T-helper 1 cell (primary cell): ENCODE measurements at places on chromosomes 6 and 20.
A peak's percentile ranks its signal among the peaks of the same experiment; 100 is the strongest.

- no peak for DNase-seq
Measured at GRCh38 chr6:79571030-79571367, 33.8 kb upstream of the LCA5 start.

DNA sequence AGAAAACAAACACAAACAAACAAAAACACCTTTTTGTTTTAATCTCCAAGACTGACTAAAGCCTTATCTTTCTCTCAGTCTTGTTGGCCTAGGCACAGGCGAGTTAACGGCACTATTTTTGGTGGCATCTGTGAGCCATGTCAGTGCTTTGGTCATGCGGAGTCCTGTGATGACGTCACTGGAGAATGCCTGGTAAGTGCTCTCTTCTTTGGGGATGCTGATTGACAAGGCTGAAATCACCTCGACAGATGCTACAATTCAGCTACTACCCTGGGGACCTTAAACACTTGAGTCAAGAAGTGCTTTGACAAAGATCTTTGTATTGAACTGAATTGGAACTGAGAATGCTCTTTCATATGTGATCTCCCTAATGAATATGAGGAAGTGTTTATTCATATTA is 384.1 kb downstream of the LAMA2 start:
- no peak for DNase-seq

DNA sequence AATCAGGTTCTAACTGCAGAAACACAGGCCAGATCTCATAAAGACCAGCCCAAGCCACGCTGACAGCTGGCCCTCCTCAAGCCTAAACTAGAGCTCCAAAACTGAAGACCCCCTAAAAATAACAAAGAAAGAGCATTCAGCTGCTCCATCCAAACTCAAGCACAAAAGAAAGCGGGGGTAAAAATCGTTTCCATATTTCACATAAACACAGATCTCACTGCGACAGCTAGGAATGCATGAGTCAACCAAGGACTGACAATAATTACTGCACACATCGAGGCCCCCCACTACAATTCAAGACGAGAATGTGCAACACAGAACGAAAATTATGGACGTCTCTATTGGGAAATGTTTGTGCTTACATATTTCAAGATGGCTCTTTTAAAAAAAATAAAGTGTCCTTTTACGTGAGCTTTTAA is 31.1 kb downstream of the CNKSR3 start:
- DNase-seq, result no peak

GRCh38 chr6:123780021-123780420 is 23.6 kb upstream of the NKAIN2 start:
- no peak for DNase-seq

GRCh38 chr6:84808491-84809061 is 44.2 kb upstream of the TBX18 start:
- no peak for DNase-seq

DNA sequence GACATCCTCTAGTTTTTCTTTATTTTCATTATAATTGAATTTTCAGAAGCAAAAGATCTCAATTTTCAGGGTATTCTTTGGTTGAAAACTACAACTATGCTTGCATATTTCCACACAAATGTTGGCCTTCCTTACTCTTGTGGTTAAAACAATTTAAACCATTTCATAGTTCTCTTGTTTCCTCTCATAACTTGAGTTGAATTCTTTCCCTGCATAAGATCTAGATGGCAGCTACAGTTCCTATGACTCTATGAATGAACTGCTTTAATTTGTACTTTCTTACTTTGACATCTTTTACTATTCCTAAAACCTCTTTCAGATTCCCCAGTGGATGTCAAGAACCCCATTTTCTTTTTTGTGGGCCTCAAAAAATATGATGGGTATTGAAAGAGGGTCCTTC is 564.5 kb downstream of the NKAIN2 start:
- DNase-seq, result no peak

- no peak for DNase-seq
Measured at GRCh38 chr6:166162599-166163342, 4.9 kb downstream of the TBXT start.

DNA sequence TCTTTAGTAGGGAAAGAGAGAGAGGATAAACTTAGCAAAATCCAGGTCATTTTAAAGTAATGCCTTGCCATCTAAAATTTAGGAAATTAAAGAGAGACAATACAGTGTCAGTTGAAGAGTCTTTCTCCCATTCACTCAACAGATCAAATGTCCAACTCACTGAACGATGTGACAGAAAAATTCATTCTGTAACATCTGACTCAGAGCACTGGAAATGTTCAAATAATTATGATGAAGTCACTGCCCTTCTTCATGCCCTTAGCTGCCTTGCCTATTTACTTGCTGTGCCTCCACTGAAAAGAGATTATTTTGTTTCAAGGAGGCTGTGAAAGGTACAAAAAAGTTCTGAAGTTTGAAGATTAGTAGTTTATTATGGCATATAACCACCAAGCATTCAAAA is 434.8 kb downstream of the ADGRB3 start:
- DNase-seq, result no peak

DNA sequence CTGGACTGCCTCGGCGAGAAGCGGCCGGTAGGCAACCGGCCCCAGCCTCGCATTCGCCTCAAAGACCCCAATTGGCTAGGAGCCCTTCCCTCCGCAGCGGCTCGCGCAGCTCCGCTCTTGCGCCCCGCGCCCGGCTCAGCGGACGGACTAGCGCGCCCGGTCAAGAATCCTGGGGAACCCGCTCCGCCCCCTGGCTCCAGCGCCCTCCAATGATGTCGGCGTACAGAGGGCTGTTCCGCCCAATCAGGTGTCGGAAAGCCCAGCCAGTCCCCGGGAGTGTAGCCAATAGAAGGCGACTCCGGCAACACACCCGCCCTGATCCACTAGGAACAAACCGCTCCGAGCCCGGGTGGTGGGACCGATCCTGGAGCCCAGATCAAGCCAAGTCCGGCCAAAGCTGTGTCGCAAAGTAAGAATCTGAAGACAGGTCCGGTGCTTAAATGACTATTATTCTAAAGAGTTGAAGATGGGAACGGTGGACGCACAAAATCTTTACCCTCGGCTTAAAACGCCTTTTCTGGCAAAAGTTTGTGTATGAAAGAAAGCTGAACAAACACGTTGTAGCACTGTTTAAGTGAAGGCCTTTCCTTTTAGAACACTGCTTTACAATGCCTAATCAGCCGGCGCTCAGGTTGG is 132.2 kb downstream of the OGFRL1 start:
- DNase-seq, result no peak

DNA sequence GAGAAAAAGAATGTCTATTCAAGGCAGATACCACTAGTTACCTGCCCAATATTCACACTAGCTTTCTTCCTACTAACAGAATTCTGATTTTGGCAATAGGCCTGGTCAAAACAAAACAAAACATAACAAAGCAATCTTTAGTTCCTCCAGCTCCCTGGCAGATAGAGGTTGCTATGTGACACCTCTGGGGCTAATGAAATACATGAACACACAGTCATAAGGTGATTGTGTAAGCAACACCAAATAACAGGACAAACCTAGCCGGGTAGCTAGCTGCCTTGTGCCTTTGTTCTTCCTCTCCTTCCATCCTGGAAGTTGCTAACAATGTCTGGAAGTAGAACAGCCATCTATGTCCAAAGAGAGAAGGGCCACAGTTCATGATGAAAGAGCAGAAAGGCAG is 6.0 kb upstream of the HMGN3 start:
- DNase-seq, result no peak

- no peak for DNase-seq
Measured at GRCh38 chr6:36120018-36120417, 10.3 kb upstream of the MAPK13 start.

GRCh38 chr20:44073011-44073674 is 113.8 kb downstream of the JPH2 start:
- no peak for DNase-seq

GRCh38 chr6:165664559-165665383 is 1.7 kb upstream of the PDE10A start:
- DNase-seq, result no peak

- DNase-seq, result no peak
Measured at GRCh38 chr20:32205843-32206759, 1.4 kb downstream of the PLAGL2 start.

DNA sequence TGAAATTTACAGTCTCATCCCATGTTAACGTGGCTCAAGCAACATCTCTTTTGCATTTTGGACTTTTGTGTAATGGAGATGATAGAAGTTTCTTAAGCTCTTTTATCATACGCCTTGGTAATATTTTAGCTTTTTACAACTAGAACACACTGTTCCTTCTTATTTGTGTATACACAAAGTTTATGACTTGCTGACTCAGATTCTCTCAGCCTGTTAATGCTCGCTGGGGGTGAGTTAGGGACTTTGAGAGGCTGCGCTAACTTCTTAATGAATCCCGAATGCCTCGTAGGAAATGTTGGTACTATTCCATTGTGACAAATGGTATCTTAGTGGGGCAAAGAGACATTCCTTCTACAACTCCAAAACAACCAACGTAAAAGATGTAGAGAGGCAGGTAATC is 509.7 kb downstream of the DOK5 start:
- no peak for DNase-seq

DNA sequence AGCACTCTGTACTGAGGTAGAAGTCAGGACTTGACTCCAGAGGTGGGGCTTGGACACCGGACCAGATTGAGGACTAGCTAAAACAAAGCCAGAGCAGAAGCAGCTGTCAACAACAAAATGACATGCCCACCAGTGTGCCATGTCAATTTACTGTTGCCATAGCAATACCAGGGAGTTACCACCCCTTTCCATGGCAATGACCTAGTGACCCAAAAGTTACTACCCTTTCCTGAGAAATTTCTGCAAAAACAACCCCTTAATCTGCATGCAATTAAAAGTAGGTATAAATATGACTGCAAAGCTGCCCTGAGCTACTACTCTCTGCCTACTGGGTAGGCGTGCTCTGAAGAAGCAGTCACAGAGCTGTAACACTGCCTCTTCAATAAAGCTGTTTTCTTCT is 21.0 kb downstream of the MAP3K5 start:
- no peak for DNase-seq

GRCh38 chr20:52175840-52176239 is 15.7 kb downstream of the ZFP64 start:
- no peak for DNase-seq

GRCh38 chr6:37050045-37050853 is 44.8 kb downstream of the FGD2 start:
- no peak for DNase-seq

GRCh38 chr6:111478749-111479148 is 4.3 kb downstream of the REV3L start:
- no peak for DNase-seq

- DNase-seq, result no peak
Measured at GRCh38 chr20:63978319-63979228, 868 bp downstream of the SAMD10 start.

DNA sequence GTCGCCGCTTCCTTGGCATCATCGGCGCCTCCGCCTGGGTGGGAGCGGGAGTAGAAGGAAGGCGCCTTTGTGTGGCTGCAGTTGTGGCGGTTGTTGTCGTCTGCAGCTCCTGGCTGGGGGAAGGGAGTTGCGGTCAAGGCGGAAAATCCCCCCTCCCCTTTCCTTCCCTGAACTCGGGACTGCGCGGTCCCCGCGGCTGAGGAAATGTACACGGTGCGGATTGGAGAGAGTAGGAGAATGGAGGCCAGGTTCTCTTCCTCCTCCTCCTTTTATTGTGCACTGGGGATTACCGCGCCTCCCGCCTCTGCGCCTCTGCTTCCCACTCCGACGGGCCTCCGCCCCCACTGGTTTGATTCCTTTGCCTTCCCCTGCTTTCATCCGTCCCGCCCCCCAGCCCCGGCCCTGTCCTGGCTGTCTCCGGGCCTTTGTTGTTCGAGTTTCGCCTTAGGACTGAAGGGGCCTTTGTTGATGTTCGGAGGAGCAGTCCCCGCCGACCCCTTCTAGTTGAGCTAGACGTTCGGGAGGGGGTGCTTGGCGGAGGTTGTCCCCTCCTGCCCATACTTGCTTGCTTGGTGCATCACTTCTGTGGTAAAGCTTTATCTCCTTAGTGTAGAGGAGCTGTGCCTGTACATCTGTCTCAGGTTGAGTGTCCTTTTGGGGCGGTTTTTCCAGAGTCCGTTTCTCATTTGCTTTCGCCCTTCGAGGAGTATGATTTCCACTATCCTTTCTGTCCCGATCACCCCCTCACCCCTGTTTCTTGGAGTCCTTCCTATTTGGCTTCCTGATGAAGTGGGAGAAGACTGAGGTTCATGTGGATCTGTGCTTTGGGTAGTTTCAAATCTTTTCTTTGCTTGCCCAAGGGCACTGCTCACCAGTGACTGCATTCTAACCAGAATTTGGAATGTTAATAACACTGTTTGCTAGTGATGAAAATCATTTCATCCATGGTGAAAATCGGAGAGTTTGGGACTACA is 764 bp downstream of the ZNF292 start:
- DNase-seq, result peak; percentile 36

- no peak for DNase-seq
Measured at GRCh38 chr6:35954333-35954732, 33.4 kb upstream of the SRPK1 start.

- DNase-seq, result peak; percentile 41
Measured at GRCh38 chr6:32685603-32686002, 19.1 kb upstream of the HLA-DQB1 start.

- no peak for DNase-seq
Measured at GRCh38 chr6:25630508-25631278, 21.3 kb upstream of the SCGN start.

GRCh38 chr20:2523919-2524708 is 12.3 kb upstream of the TMC2 start:
- DNase-seq, result peak; percentile 83

GRCh38 chr6:143700684-143701348 is 23.1 kb downstream of the PHACTR2 start:
- DNase-seq, result no peak

GRCh38 chr6:101926149-101926925 is 532.8 kb downstream of the GRIK2 start:
- no peak for DNase-seq

GRCh38 chr20:11015440-11015839 is 341.6 kb upstream of the JAG1 start:
- DNase-seq, result no peak

- no peak for DNase-seq
Measured at GRCh38 chr6:41040940-41041536, 1.2 kb upstream of the TSPO2 start.
